ENCODE measurements at places on chromosomes 11 and 22.

- no peak for DNase-seq
Observed at GRCh38 chr11:1733716-1734640, 16.4 kb downstream of the IFITM10 start.

- no peak for DNase-seq
Observed at GRCh38 chr11:29227811-29228210, 789.0 kb downstream of the KCNA4 start.

DNA sequence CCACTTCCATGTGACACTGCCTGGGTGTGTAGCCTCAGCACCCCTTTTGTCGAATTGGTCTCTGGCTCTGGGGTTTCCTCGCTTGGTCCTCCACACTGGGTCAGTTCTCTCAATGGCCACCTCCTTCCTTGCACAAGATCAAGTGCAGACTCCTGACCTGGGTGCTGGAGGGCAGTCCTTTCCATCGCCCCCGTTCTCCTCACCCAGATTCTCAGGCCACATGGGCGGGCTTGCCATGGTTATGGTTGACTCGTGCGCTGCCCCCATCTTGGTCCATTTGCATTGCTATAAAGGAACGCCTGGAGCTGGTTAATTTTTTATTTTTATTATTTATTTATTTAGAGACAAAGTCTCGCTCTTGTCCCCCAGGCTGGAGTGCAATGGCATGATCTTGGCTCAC, 5.5 kb upstream of the PARVB start:
- no peak for DNase-seq

- DNase-seq = peak; percentile 69
Observed at GRCh38 chr11:57255618-57256017, 18.6 kb upstream of the APLNR start.

- DNase-seq = no peak
Observed at GRCh38 chr22:37781434-37782059, 26.2 kb upstream of the GCAT start.

DNA sequence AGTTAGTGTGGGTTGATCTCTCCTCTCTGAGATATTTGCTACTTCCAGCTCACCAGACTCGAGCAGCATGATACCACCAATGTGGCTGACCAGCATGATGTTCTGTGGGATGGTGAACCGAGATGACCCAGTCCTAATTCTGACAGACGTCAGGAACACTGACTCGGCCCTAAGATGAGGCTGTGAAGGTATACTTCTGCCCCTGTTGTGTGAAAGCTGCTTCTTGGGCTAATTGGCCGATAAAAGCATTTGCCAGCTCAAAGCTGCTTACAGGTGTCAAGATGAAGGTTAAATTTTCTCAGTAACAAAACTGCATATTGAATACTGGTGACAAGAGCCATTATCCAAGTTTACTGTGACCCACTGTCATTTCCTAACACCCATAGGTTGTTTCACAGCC, 151.4 kb downstream of the BRD1 start:
- DNase-seq = no peak

DNA sequence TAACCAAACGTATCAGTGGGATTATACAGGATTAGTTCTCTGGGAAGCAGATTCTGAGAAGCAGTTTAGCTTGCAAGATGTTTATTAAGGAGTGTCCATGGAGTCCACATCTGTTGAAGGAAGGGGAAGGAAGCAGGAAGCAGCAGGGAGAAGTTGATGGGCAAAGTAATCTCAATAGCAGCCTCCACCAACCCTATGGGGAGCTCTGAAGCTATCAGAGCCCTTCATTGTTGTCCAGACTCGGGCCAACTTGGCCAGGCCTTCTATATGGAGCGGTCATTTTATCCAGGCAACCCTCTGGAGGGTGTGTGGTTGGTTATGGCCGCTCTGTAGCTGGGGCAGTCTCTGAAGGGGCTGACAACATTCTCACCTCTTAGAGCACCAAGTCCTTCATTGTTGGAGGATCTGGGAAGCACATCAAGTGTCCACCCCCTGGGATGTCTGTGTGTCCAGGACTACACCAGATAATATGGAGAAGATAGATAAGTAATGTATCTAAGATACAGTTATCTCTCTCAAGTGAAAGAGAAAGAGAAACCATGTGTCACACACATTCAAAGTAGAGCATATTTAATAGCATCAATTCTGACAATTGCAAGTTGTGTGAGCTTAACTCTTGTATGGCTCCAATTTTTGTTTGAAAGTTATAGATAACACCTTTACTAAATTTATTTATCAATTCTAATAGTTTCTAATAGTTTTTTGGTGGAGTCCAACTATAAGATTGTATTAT, 101.7 kb upstream of the TRIM77 start:
- DNase-seq = no peak

GRCh38 chr11:34318111-34319037, 39.4 kb downstream of the ABTB2 start:
- DNase-seq = peak; percentile 42

DNA sequence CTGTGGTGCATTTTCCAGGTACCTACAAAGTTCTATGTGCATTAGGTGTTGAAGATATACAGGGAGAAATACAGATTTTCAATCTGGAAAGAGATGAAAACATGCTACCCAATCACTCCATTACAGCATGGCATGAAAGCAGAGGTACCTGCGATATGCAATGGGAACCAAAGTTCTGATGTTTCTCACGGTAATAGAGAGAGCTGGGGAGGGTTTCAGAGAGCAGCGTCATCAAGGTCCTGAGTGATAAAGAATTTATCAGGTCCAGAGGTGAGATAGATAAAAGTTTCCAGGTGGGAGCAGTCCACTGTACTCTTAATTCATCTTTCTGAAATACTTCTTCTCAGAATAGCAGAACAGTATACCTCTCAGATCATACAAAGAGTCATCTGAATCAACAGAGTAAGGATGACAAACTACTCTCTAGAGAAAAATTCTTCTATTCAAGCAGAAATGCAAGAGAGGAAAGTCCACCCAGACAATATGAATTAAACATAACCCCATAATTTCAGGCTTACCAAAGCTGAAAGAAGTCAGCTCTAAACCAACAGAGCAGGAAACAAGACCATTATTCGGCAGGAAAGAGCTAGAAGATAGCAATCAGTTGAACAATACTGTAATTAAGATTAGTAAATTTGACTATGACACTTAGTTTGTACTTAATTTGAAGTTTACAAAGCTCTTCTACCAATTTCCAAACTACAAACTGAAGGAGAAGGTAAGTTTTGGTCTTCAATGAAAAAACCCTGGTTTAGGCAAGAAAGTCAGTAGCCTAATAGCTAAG, 12.8 kb downstream of the CTSC start:
- no peak for DNase-seq

DNA sequence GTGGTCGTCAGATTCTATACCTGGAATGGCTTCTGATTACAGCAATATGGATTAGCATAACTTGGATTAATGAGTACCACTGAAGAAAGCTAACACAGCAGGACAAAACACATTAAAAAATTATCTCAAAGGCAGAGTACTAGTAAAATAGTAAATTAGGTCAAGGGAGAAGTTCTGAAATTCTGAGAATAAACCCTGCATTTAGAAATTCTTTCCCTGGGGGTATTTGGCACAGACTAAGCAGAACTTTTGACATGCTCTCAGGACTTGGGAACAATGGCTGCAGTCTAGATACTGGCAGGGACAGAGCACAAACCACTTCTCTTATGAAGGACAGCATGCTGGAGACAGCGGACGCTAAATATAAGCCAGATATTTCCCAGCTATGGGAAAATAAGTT, 85.6 kb upstream of the GRIA4 start:
- DNase-seq = peak; percentile 5

All from adipocyte (in vitro differentiated cells).